ENCODE measurements at places on chromosomes 11 and 22.

- no peak for DNase-seq
Observed at GRCh38 chr22:24571266-24571665, 15.5 kb downstream of the SNRPD3 start.

DNA sequence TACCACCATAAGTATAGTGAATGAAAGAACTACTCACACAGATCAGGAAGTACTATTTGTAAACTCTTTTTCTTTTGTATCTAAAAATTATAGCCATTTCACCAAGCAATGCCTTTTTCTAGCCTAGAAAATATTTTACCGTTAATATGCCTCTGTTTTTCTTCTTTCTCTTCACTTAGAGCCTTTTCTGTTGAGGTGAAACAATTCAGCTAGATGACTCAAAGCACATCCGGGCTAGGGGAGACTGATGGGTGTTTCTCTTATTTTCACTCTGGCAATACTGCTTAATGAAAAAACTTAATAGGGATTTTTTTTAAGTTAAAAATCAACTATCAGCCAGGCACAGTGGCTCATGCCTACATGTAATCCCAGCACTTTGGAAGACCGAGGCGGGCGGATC, 93.3 kb downstream of the SGSM3 start:
- no peak for DNase-seq

GRCh38 chr11:83092488-83093384, 21.0 kb upstream of the RAB30 start:
- no peak for DNase-seq

GRCh38 chr11:110249066-110249465, 47.3 kb downstream of the RDX start:
- DNase-seq: no peak

DNA sequence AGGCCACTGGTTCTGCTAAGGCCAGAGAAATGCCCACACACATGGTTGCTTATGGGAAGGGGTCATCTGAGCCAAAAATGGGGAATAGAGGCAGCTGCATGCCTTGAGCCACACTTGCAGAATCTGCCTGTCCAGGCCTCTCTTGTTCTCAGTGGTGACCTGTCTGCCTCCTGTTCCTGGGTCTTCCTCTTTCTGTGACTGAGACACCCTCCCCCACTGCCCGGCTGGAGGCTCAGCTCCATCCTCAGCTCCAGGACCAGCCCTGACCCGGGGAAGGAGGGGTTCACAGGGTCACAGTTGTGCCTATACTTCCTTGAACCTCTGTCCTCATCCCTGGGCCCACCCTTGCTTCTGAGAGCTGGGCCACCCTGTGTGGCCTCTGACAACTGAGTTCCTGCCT, 52.3 kb downstream of the CSF2RB start:
- no peak for DNase-seq

GRCh38 chr11:65610404-65610803, 3.6 kb downstream of the MAP3K11 start:
- DNase-seq: no peak

DNA sequence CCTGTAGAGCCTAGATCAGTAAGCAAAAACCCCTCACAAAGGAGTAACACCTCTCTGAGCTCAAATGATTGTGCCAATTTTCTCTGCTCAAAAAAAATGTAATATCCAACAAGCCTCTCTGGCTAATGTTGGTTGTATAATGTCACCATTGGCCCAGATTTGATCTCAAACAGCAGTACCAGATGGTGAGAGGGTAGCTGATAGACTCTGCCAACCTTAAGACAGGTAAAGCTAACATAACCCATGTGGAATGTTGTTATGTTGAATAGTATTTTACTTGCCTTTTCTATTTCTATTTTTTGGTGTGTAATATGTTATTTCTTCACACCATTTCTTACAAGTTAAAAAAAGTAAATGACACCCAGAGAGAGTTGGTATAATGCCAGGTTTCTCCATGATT, 166.7 kb upstream of the GUCY1A2 start:
- DNase-seq: no peak

DNA sequence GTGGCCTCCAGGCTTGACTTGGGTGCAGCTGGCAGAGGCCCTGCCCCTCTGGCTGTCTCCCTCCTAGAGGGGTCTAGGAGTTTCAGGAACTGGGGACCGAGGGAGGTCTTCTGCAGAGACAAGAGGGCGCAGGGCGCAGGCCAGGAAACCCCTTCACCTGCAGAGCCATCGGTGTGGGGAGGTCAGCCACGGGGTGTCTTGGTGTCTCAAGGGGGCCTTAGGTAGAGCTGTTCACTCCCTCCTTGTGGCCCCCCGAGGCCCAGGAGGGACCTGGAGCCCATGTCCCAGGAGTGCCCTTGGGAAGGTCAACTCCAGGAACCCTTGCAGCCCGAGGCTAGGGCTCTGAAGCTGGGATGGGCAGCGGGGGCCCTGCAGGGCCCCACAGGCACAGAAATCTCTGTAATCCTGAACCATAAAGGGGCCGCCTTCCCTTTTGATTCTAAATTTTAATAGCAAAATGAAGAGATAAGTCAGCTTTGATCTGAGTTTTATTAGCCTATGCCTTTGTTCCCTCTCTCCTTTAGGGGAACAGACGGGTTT, 31.4 kb upstream of the TH start:
- DNase-seq: no peak

- DNase-seq: no peak
Observed at GRCh38 chr11:15107730-15108515, 6.8 kb upstream of the INSC start.

DNA sequence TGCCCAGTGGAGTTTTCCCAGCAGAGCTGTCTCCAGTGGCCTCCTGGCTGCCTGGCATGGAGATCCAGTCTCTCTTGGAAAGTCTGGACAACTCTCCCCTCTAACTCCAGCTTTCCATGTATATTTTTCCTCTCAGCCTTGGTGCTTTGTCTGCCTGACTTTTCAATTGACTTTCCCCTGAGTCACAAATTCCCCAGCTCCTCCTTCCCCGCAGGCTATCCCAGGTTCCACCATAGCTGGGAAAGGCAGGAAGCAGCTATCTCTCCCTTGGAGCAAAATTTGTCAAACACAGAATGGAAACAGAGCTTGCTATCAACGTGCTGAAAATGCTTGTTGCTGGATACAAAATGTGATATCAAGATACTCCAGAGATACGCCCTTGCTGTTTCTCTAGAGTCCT, 384.8 kb downstream of the TMEM135 start:
- no peak for DNase-seq

DNA sequence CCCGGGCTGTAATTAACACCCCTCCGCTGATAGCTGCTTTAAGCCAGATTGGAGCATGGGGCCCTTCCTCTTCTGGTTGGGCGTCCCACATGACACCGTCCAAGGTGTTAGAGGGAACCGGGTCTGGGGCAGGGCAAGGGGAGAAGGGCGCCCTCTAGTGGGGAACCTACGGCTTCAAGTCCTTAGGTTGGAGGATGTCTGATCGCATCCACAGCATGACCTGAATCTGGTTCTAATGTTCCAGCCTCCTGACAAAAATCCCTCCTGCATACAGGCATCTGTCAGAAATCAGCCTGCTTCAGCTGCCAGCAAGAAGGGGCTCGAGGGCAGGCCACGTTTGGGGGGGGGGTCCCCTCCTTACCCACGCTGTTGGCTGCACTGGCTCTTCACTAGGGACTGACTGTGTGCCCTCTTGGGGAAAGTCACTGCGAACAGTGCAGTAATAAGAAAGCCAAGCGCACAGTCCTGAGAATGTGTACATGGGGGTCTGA, 94.2 kb upstream of the TBCEL start:
- DNase-seq: no peak

DNA sequence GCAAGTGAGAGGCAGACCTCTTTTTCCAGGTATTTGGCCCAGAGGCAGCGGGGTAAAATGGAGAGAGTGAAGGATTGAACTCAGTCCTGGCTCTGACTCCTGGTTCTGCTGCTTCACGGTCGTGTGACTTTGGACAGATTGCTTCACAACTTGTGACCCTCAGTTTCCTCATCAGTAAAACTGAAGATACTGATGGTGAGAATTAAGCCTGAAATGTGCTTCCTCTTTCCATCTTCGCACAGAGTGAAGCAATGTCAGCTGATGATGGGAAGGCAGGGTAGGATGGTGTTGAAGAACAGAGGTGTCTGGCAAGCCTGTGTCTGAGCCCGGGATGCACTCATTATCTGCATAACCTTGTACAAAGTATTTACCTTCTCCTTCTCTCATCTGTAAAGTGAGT, 59.0 kb downstream of the UBASH3B start:
- DNase-seq: no peak

DNA sequence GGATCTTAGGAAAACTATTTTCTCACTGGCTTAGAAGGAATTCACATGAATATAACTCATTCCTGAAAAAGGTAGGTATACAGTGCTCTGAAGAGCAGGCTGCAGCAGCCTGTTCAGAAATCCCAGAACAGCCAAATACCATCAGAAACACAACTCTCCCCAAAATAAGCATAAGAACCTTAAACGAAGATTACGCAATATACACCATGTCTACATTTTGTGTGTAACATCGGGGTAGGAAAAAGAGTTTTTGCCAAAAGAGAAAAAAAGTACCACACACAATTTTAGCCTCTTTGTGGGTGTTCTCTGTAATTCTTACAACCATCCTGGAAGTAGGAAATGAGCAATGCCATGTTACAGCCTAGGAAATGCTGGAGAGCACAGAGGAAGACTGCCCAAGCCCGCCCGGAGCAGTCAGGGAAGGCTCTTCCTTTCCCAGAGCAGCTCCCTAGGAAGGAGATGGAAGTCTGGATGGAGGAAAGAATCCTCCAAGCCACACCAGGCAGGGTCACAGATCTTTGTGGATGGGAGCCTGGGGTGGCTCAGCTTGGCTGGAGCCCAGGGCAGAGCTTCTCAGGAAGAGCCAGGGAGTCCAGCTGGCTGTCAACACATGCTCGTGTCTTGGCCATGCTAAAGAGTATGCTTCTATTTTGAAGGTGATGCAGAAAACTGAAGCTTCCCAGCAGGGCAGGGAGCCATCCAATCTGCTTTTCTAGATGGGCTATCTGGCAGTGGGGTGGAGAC, 49.7 kb upstream of the ARFGAP3 start:
- no peak for DNase-seq

DNA sequence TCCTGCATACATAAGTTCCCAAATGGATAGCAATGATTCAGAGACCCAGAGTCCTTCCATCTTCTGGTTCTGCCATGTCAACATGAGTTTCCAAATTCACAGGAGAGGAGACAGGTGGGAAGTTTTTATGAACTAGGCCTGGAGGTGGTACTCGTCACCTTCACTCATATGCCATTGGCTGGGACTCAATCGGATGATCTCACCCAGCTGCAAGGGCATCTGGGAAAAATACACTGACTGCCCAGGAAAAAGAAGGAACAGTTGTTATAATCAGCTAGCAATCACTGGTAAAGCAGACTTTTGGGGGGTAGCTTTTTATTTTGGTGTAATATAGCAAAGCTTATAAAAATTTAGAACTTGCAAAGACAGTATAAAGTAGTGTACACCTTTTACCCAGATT, 83.9 kb downstream of the OTOG start:
- DNase-seq: no peak

DNA sequence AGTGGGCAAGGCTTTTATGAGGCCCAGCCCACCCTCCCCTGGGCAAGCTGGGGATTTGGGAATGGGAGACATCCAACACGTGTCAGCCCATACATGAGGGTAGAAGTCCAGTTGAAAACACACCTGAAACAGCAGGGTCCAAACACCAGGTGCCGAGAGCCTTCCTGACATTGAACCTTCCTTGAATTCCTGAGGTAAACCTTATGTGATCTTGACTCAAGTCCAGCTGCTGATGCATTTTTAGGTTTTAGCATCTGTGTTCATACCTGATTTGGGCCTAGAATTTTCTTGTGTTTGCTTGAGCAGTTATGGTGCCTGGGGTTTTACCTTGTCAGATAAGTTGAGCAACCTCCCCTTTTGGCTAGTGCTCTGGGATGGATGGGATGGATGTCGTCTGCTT, 66.3 kb downstream of the CDKN1C start:
- no peak for DNase-seq

DNA sequence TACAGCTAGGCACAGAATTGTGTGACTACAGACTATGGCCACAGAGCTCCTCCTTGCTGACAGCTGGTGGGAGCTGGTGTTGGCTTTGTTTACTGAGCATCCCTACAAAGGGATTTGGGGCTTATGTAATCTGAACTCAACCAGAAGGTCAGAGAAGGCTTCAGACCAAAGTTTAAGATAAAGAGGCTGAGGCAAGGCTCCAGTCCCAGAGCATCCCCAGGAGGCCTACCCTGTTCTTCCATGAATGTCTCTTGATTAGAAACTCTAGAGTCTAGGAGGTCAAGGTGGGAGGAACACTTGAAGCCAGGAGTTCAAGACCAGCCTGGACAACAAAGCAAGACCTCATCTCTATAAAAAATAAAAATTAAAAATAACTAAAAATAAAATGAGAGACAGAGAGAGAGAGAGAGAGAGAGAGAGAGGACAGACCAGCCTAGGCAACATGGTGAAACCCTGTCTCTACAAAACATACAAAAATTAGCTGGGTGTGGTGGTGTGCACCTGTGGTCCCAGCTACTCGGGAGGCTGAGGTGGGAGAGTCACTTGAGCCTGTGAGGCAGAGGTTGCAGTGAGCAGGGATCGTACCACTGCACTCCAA, 125.5 kb upstream of the SERPIND1 start:
- DNase-seq: no peak

DNA sequence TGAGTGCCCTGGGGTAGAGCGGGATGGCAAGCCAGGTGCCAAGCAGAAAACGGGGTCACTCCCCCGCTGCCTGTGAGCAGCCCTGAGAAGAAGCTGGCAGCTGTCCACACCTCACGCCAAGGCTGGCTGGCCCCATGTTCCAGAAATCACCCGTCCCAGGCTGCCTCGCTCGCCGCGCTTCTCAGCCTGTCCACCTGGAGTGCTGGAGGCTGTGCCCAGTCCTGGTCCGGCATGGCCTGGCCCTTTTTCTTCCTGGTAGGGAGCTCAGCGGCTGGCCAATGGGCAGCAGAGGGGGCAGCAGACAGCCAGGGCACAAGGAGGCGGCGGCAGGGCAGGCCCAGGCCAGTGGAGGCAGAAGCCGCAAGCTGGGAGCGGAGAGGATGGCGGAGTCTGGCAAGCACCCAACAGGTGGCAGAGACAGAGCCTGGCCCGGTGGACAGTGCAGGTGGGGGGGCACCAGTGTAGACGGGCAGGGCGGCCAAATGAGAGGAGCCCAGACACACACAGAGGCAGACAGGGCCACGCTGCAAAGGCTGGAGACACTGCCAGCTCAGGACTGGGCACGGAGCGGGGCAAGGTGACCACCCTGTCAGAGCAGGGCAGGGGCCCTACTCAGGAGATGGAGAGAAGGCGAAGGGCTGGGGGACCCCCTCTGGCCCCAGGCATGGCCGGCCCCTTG, 37.2 kb upstream of the TH start:
- DNase-seq: no peak

GRCh38 chr11:120985718-120986569, 38.0 kb upstream of the TBCEL start:
- DNase-seq: peak; percentile 8

- no peak for DNase-seq
Observed at GRCh38 chr22:19621373-19622060, 92.8 kb upstream of the SEPTIN5 start.

GRCh38 chr11:64241491-64242374, 838 bp downstream of the FKBP2 start:
- no peak for DNase-seq

DNA sequence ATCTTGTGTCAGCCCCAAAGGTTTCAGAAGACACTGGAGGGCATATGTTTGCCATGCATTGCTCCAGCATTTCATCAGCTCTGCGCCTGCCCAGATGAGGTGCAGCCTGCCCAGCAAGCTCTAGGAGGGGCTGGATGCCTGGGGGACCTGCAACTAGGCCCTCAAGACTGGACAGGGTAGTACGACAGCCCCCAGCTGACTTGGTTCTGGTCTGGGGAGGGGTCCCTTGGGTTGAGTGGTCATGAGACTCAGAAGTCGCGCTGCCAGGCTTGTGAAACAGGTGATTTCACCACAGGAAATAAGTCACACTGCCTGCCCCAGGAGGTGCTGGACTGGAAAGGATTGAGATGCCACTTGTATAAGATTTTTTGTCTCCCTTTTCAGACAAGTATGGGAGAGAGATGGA, 23.4 kb downstream of the TPBGL start:
- DNase-seq: no peak

Measured in activated CD8-positive, alpha-beta memory T cell treated with anti-CD3 and anti-CD28 coated beads for 48 hours (primary cell).